HTR-8/SVneo (cell line): ENCODE measurements at places on chromosomes 7 and 10.

GRCh38 chr10:58334817-58335305 lies at the start of gene UBE2D1:
Gene UBE2D1 (plus strand): TSS chr10:58335006. CDS start chr10:58335202, 196 bp downstream.
- DNase-seq = peak; percentile 76

DNA sequence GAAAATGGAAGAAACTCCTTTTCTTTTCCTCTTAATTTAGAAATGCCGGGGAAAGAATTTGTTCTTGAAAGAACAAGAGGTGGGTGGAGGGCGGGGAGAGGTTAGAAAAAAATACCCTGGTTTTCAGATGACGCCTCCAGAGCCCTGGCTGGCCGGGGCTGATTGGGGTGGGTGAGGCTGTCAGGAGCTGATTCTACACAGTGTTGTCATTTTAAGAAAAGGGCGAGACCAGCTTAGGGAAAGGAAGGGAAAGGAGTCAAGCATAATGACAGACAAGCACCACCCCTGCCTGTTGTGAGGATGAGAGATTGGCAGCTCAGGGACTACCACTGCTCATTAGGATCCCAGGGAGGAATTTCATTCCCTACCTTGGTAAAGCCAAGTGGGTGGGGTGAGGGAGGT lies 9.9 kb upstream of the FAM180A start:
- DNase-seq = no peak

DNA sequence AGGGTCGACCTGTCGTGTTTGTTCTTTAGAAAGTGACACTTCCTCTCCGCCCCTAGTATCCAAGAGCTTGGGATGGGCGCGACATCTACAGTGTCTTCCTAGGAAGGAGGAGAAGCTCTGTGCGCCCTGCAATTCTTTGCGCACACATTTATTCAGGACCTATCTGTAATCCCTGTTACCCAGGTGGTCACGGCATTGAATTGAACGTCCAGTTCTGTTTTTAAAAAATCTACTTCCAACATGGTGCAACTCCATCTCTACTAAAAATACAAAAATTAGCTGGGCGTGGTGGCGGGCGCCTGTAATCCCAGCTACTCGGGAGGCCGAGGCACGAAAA lies 606 bp upstream of the LAMB1 start:
- DNase-seq = no peak

DNA sequence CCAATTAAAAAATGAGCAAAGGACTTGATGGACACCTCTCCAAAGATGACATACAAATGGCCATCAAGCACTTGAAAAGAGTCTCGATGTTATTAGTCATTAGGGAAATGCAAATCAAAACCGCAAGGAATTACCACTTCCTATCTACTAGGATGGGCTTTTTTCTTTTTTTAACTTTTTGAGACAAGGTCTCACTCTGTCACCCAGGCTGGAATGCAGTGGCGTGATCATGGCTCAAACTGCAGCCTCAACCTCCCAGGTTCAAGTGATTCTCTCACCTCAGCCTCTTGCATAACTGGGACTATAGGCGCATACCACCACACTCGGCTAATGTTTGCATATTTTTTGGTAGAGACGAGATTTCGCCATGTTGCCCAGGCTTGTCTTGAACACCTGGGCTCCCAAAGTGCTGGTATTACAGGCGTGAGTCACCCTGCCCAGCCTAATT lies 13.6 kb downstream of the NKX1-2 start:
- DNase-seq = no peak
